ENCODE measurements at places on chromosomes 12 and 14.

DNA sequence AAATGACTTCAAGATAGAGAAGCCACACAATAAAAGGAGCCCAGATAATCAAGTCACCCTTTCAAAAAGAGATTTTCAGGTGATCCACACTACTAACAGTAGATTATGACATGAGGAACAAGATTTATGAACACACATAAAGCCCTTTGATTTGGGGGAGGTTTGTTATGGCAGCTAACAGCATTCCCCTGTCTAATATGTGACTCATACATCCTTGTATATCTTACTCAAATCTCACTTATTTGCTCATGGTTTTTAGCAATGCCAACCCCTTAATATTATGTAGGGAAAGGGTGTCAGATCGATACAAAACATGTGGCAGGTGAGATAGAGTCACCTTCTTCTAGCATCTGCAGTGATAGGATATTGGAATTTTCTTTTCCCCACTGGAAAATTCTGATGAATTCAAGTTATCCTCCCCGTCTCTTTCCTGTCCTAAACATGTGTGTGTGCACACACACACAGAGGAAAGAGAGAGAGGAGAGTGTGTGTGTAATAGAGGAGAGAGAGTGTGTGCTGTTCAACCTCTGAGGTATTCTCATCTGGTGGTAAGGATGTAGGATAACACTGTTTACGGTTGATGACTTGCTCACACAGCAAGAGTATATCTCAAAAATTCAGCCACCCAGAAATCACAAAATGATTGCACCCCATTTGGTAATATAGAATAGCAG is 319.9 kb downstream of the KCNC2 start:
- DNase-seq = no peak

DNA sequence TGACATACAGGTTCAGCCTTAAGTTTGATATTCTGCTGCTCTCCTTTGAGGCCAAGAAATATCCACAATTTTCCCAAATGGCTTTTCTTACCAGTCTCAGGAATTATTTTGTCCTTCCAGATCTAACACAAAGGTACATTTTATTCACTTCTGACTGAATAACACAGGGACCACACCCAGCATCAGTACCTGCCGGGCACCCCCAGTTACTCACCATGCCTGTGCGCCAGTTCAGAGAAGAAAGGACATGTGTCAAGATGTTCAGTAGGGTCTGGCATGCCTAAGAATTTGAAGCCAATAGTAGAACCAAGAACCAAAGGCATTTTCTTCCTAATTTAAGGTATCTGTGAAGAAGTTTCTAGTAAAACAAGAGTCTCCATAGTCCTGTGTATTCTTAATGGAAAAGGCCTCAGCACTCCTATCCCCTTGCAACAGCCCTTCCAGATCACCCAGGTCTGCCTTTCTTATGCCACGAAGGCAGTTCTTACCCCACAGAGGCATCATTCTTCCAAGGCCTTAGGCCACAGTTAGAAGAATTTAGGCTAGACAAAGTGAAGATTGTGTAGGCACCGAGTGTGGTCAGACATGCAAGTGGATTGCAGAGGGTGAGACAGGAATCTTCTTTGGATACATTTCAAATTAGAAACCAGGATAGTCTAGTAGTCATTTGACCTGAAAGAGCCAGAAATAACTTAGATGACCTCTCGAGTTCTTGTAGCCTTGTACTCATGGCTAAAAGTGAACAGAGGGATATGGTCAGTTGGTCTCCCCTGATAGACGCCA is 140.1 kb upstream of the HIF1A start:
- DNase-seq = no peak

- no peak for DNase-seq
Measured at GRCh38 chr12:27237790-27238771, 6.0 kb upstream of the STK38L start.

- DNase-seq = peak; percentile 50
Measured at GRCh38 chr12:45989721-45990467, 480 bp downstream of the SCAF11 start.

- DNase-seq = peak; percentile 23
Measured at GRCh38 chr14:93332397-93332852, 411 bp downstream of the BTBD7 start.

DNA sequence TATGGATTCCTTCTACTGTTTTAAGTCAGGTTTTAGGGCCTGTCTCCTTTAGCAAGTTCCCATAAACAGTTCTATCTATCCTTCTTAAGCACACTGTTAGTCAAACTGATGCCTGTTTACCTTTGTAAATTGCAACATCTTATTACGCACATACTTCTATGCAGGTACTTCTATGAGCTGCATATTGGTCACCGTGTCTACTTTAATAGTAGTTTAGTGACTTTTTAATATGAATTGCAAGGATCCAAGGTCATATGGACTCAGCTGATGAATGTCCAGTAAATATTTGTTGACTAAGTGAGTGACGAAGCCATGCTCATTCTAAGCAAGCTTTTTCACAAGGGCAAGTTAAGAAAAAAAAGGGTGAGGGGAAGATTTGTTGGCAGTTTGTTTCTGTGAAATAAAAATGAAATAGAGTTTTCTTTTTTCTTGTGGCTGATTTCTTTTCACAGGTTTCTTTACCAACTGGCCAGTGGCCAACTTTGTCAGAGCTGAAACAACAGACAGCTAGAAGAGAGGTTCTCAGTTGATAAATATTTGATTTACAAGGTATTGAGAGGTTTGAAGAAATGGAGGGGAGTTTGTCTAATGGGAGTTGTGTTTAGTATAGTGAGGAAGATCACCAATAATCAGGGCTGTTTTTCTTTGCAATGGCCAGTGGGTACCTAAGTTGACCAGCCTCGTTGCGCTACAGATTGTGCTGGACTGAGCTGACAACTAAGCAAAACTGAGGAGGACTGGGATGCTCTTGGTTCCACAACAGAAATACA is 141.1 kb downstream of the SLC15A5 start:
- no peak for DNase-seq

DNA sequence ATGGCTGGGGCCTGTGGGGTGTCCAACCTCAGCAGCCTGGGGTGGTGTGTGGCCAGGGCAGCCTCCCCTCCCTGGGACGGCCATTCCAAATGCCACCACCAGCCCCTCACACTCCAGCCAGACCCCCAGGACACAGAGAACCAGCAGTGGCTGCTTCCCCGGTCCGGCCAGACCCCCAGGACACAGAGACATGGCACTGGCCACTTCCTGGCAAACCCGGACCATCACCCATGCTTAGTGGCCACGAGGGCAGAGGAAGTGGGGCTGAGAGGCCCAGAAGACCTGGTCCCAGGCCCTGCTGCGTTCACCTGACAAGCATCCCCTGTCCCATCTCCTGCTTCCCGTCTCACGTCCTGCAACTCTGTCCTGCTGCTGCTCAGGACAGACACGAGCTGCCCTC is 26.7 kb downstream of the BEGAIN start:
- no peak for DNase-seq

DNA sequence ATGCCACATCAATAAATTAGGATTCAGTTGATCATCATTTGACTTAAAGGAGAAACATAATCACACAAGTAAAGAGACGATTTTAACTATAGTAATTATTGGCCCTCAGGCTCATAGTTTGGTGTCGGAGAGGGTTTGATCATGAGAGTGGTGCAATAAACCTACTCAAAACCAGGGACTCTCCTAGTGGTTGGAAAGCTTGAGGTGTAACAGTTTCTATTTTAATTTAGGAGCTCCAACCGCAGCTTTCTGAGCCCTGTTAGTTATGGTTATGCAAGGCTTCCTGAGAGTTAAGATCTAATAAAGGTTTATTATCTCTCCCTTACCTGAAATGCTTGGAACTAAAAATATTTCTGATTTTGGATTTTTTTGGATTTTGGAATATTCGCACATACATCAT is 36.4 kb downstream of the TMTC2 start:
- no peak for DNase-seq

DNA sequence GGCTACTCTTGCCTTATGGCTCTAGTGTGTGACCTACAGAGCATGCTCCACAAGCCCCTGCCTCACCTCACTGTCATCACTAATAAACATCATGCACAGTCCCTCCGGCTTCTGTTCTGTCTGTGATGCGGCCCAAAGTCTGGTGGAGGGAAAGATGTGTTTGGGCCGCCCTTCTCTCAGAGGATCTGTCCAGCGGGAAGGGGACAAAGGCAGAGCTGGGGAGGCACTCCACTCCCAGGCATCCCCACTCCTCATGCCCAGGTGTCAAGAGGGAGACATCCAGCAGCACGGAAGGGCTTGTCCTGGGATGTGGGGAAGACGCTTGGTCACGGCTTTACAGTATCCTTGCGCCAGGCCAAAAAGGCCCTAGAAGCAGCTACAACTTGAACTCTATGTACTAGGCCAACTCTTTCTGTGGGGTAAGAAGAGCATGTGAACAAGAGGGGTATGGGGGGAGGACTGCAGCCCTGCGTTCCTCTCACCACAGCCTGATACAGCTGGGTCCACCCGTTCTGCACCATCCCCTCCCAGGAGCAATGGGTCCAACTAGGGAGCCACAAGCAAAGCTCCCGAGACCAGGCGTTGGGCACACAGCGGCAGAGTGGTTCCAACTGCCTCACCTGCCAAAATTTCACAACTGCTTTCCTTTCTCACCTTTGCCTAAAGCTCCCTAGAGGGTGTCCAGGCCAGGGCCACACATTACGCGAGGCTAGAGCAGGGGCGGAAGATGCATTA is 10.7 kb downstream of the CACNB3 start:
- DNase-seq = no peak

GRCh38 chr12:96170328-96170727 is 23.8 kb upstream of the ELK3 start:
- DNase-seq = no peak

DNA sequence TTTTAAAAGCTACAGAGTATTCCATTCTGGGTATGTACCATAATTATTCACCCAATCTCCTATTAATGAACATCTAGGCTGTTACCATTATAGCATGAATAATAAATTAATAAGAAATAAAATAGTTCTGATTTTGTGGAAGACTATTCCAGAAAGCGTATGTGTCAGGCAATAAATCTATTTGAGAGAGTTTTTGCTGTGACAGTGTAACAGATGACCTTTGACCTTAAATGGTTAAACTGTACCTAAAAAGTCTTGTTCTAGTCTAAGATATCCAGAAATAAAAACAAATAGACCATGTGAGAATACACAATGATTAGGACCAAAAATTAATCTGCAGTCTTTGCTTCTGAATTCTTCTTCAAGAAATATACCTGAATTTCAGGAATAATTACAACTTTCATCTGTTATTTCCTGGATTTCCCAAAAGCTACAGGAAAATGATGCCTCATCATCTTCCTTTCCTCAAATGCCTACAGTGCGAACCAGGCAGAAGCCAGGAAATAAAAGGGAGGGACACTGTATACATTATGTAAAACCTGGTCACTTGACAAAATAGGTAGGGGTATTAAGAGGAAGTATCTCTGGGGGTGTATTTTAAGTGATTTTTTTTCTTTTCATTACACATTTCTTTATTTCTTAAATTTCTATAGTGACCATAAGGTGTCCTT is 7.3 kb downstream of the TM7SF3 start:
- DNase-seq = no peak

GRCh38 chr14:69643430-69644200 is 32.2 kb downstream of the SUSD6 start:
- peak; percentile 65 for DNase-seq

GRCh38 chr14:25431211-25432076 is 381.5 kb upstream of the STXBP6 start:
- no peak for DNase-seq

GRCh38 chr12:104456950-104457745 is 400 bp downstream of the CHST11 start:
- DNase-seq = peak; percentile 51

DNA sequence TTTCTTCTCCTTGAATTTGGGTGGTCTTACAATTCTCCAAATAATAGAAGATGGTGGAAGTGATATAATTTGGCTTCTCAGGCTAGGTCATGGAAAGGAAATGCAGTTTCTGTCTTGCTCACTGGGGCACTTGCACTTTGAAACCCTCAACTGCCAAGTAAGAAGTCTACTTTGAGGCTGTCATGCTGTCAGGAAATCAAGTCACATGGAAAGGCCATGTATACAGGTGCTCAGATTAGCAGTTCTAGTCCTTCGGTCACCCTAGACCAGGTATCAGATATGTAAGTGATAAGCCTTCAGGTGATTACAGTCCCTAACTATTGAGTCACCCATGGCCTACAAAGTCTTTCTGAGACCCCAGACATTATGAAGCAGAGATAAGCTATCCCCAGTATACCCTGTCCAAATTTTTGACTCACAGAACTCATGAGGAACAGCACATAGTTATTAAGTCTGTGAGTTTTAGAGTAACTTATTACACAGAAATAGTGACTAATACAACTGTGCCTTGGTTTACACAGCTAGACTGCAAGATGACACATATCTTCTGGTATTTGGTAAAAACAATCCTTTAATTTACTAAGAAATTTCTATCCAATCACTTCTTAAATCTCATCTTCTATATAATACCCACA is 26.3 kb upstream of the BBS10 start:
- DNase-seq = no peak

GRCh38 chr12:128627659-128628058 is 196.1 kb downstream of the SLC15A4 start:
- no peak for DNase-seq

DNA sequence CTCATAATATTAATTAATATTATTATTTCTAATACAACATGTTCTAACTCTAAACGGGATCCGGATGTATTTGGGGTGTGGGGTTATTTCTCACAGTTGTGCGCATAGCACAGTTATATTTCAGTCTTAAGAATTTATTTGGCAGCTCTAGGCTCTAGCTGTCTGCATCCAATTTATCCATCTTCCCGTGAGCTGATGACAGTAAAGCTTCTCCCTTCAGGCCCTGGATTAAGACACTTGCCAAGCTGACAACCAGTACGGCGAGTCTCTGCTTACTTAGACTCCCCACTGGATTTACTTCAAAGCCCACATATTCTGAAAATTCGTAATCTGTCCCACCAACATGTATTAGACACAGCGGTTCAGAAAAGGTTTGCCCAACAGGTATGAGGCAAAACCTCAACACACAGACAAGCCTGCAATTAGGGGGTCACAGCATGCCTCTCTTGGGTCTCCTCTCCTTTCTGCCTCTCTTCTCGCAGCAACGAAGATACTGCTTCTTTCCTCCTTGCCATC is 232.9 kb upstream of the TMTC1 start:
- no peak for DNase-seq

- DNase-seq = no peak
Measured at GRCh38 chr12:112308652-112309051, 73.6 kb downstream of the HECTD4 start.

- DNase-seq = no peak
Measured at GRCh38 chr14:24343795-24344660, 4.2 kb upstream of the RIPK3 start.

- no peak for DNase-seq
Measured at GRCh38 chr12:23617749-23618148, 331.7 kb downstream of the SOX5 start.

DNA sequence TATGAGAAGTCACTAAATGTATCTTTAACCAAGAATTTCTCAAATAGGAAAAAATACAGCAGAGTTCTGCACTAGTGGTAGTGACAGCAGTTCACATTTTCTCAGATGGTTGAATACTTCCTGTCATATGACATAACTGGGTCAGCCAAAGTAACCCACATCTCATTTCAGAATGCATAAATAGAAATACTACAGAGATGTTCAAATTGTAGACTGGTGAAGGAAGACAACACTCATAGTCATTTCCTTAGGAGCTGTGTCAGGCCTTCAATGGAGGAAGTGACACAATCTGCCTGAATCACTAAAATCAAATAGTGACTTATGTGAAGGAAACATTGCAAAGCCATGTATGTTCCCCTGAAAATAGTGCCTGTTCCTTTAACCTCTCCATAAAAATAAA is 32.4 kb downstream of the FERMT2 start:
- DNase-seq = no peak

GRCh38 chr14:79705126-79705894 is 506.0 kb downstream of the DIO2 start:
- DNase-seq = no peak

- DNase-seq = no peak
Measured at GRCh38 chr14:61941421-61942150, 179.4 kb downstream of the SNAPC1 start.

Data from stimulated activated CD4-positive, alpha-beta T cell treated with anti-CD3 and anti-CD28 coated beads, Interleukin-12 subunit alpha, Interleukin-12 subunit beta, amount 100 ng/mL, for 4 hours (primary cell).